NCI-H460 (cell line): ENCODE measurements at places on chromosomes 3 and 15. TPM values are rescaled to one million over a fixed set of nuclear protein-coding genes. Genes with fewer than 3 reads are reported as not detected.

GOLGA6L10 gene
- 0.75 and 2.2 TPM in 2 replicates for total RNA-seq

XCR1 gene
- not detected in 2 replicates for total RNA-seq

ZIC1 gene
- total RNA-seq: not detected in 2 replicates

AMT gene
- 0.20 and 0.50 TPM in 2 replicates for total RNA-seq

PRICKLE2 gene
- not detected in 2 replicates for total RNA-seq

SPINK8 gene
- not detected in 2 replicates for total RNA-seq

GPR149 gene
- not detected in 2 replicates for total RNA-seq

TMEM207 gene
- not detected in 2 replicates for total RNA-seq

GRCh38 chr15:79132770-79133169 lies 42.2 kb upstream of the RASGRF1 start:
- DNase-seq: no peak

- no peak for DNase-seq
These were observed 252.7 kb downstream of the SLC9A9 start for GRCh38 chr3:143595456-143596077.

DNA sequence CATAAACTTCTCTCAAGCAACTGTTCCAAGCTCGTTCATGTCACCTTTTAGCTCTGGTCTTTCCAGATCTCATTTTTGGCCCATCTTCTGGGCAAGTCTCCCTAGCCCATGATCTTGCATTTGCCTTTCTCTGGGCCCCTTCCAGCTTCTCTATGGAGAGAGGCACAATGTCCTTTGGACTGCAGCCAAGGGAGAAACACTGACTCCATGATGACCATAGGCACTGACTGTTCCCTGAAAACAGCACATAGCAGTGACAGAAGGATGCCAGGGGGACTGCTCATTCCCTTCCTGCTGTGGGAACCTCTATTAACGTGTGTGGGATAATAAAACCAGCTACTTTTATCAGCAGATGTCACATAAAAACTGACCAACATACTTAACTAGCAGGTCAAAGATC lies 60.3 kb downstream of the STRIT1 start:
- no peak for DNase-seq

DNA sequence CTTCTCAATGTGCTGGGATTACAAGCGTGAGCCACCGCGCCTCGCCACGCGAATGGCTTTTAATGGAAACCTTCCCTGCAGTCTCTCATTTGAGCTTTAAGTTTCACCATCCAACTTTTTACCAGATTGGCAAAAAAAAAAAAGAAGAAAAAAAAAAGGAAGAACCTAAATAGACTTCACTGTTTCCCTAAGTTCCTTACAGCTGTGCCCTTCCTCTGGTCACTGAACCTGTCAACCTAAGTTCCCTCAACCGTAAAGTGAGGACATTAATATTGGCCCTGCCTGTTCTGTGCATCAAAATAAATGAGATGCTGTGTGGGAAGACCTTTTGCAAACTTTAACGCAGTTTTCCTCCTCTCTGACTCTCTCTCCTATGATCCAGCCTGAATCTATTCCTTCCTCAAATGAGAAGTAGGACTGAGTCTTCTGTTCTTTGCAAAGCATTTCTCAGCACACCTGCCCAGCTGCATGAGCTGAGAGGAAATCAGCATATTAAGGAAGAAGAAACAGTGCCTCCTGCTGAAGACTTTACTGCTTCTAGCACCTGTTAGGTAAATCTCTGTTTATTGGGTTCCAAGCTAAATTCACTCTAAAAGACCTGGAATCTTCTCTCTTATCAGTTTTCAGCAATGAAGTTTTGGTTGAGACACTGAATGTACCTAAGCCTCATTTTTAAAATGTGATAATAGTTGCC lies 99.6 kb upstream of the ETV5 start:
- DNase-seq: no peak

- no peak for DNase-seq
These were observed 57.8 kb downstream of the CDC25A start for GRCh38 chr3:48130321-48130904.
